HAP-1 (cell line): ENCODE measurements at places on chromosomes 4 and X.

DNA sequence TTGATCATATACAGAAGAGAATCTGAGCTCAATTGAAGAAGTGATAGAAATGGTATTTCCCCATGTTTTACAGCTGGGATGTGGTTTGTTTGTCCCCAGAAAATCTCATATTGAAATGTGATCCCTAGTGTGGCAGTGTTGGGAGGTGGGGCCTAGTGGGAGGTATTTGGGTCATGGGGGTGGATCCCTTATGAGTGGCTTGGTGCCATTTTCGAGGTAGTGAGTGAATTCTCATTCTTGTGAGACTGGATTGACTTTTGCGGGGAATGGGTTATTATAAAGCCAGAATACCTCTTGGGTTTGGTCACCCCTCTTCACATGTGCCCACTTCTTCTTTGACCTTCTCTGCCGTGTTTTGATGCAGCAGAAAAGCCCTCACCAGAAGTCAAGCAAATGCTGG is 29.6 kb upstream of the PAGE1 start:
- DNase-seq = no peak

- peak; percentile 17 for DNase-seq
These were observed 142.1 kb upstream of the FTHL17 start for GRCh38 chrX:31213941-31214340.

DNA sequence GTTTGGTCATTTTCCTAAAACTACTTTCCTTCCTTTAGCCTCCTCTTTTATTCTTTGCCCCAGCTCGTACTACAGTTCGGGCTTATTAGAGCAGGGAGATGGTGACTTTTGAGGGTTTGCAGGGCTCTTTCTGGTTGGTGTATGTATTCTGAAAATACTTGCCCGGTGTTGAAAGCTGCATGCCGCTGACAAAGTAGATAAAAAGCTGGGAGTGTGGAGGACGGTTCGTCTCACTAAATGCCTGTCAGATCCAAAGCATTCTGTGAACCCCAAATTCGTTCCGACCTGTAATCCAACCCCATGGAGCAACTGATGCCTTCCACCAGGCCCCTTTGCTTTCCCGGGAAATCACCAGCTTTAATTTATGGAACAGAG is 19.2 kb downstream of the TRIM2 start:
- peak; percentile 8 for DNase-seq

GRCh38 chr4:24793219-24794005 is 2.0 kb upstream of the SOD3 start:
- no peak for DNase-seq

GRCh38 chr4:157514711-157515110 is 294.2 kb downstream of the GRIA2 start:
- DNase-seq = no peak

GRCh38 chr4:10083861-10084641 is 32.5 kb downstream of the WDR1 start:
- DNase-seq = no peak

- no peak for DNase-seq
These were observed 121.4 kb downstream of the GPAT3 start for GRCh38 chr4:83657336-83657735.

- peak; percentile 33 for DNase-seq
These were observed 157.5 kb upstream of the ITM2A start for GRCh38 chrX:79524642-79525041.

DNA sequence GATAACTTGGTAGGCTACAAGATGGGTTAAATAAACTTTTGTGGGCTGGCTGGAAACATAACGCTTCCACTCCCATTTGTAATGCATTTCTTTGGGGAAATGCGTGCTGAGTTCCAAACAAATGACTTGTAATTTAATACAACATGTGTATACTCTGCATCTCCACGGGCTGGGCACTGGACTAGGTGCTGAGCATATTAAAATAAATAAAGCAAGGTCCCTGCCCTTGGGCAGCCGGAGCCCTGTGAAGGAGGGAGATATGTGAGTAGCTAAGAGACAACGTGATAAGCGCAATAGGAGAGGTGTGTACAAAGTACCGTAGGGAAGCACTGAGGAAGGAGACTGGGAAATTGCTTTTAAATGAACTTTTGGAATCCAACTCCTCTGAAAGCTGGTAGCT is 147.2 kb upstream of the RBPJ start:
- DNase-seq = no peak

- no peak for DNase-seq
These were observed 7.8 kb downstream of the GATB start for GRCh38 chr4:151753056-151753455.

- no peak for DNase-seq
These were observed 58.2 kb upstream of the GPC4 start for GRCh38 chrX:133473451-133473850.

- DNase-seq = no peak
These were observed 141.6 kb downstream of the IL1RAPL2 start for GRCh38 chrX:104707572-104707971.

DNA sequence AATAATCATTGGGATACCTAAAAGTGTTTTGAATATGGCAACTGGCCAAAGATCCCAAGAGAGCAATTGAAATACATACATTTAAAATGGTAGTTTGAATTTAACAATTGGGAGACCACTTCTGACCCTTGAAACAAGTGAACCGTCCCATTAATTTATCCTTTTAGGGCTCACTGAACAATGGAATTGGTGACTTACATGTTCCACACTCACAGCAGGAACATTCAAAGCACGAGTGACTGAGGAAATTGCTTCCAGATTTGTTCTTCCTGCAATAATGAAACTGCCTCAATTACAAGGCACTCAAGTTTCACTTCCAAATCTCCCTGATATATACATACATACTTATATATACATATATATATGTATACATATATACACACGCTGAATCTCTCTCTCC is 20.6 kb downstream of the SLC39A8 start:
- DNase-seq = no peak

GRCh38 chrX:55451626-55451989 is 319 bp upstream of the MAGEH1 start:
- no peak for DNase-seq

- DNase-seq = no peak
These were observed 33.9 kb upstream of the SLC7A11 start for GRCh38 chr4:138275963-138276621.

- peak; percentile 81 for DNase-seq
These were observed 4.3 kb downstream of the PNCK start for GRCh38 chrX:153669174-153669890.

DNA sequence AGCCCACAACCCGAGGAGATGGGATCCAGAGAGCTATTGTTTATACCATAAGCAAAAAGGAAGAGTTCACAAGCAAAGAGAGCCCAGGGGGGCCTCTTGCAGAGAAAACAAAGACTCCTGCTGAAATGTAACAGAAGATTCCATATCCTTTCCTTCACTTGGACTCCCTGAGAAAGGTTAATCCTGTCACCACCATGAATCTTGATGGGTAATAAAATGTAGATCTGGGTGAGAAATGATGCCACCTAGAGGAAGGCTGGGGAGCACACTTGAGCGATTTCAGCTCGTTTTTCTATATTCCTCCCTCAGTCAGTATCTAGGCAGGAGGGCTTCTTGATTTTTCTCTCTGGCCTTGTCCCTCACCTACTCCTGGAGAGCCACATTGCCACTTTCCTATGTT is 10.2 kb upstream of the KCNE5 start:
- peak; percentile 39 for DNase-seq

- no peak for DNase-seq
These were observed 67.0 kb downstream of the SLC7A11 start for GRCh38 chr4:138174981-138175794.

DNA sequence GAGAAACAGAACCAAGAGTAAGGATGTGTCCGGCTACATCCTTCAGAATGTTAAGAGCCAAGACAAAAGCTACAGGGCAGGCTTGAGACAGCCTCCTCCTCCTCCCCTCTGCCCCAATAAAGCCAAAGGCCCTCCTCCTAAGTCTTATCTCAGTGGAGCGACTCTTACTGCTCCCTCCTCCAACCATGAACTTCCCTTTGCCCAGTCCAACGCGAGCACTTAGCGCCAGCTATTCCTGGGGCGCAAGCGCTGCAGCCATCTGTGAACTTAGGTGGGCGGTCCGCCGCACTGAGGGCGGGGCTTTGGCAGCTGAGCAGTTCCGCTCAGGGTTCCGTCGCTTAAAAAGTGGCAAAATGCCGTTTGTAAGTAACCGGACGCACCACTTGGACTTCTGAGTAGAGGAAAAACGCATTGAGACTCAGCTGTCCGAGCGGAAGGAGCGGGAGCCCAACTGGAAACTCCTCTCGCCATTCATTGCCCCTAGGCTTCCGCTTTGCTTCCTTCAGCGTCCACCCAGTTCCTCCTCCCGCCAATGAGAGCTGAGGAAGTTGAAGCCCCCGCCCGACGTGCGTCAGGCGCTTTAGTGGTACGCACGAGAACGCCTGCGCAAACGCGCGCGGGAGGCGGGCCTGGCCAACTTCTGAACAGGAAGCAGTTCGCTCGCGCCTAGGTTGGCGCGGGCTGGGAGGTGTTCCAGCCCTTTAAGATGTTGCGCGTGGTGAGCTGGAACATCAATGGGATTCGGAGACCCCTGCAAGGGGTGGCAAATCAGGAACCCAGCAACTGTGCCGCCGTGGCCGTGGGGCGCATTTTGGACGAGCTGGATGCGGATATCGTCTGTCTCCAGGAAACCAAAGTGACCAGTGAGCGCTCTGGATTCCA is at the start of gene APEX2:
Gene APEX2 (plus strand): TSS at position 647 of the 882 bp plus-strand sequence. CDS start 60 bp downstream, at position 707.
- DNase-seq = peak; percentile 90

DNA sequence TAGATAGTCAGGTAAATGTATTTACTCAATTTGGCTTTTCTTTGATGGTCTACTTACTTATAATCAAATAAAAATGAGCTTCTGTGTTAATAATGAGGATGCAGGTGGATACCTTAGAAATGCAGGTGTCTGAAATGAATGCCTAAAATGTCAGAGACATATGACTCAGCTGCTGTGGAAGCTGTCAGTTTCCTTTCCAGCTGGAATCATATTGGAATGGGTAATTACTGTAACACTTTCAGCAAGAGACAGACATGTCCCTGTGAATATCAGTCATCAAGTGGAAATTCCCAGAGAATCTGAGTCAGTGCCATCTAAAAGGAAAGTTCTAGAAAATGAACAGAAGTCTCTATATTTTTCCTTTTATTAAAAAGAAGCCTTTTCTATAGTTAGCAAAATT is 783.0 kb upstream of the AADAT start:
- DNase-seq = no peak

- DNase-seq = peak; percentile 91
These were observed 9.0 kb upstream of the PITX2 start for GRCh38 chr4:110631584-110632505.

GRCh38 chr4:56655209-56655626 is 25.9 kb downstream of the HOPX start:
- DNase-seq = peak; percentile 54

DNA sequence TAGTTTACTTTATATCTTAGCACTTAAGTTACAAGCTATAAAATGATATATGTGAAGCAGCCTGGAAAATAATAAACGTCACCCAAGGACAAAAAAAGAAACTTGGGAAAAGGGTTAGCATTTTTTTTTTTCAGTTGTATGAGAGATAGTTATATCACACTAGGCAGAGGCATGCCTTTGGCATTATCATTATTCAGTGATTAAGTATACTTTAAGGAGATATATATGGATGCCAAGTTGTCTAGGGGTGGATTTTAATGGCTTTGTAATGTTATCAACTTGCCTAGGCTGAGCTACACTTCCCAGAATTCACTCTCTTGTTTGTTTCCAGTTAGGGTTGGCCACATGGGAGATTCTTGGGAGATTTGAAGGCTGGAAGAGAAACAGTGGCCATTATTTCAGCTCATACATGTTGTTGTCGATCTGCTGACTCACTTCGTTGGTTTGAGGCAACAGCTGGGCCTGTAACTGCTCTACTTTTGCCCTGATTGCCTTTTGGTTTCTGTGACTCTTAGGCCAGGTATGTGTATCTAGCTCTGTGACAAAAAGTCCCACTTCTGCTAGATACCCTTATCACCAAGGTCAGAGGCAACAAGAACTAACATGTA is 11.5 kb upstream of the SRPX start:
- DNase-seq = no peak

GRCh38 chrX:1581132-1581531 is 10.3 kb upstream of the AKAP17A start:
- peak; percentile 84 for DNase-seq

GRCh38 chr4:21827575-21827974 is 121.0 kb downstream of the KCNIP4 start:
- DNase-seq = no peak

GRCh38 chr4:118834070-118834469 is 1.9 kb downstream of the SEC24D start:
- DNase-seq = no peak

DNA sequence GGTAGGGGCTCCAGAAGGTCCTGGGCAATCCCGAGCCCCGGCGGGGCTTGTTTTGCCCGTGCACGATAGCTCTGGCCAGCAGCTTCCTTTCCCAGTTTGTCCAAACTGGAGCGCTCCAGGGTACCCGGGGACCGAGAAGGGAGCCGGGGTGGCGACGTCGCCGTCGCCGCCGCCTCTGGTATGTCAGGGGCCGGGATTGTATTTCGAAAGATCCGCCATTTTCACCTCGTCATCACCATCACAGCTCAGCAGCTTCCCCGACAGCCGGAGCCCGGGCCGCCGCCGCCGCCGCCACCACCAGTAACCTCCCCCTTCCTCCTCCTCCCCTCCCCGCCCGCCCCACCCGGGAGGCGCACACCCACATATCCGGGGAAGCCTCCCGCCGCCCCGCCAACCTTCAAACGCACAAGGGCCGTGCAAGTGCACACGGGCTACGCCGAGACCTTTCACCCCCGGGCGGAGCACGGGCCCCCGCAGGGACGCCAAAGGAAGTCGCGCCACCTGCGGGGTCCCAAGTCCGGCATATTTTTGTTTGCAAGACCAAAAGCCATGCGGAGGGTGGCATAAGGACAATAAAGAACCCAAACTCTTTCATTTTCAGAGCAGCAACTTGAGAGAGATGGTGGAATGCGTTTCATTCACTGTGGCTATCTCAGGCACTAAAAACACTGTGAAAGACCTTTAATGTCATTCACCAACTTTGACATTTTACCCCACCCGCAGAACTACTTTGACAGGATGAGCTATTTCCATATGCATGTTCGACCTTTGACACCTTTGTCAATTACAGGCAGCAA is at the start of gene LIN54:
Gene LIN54 (minus strand): TSS at position 302 of the 797 bp plus-strand sequence. CDS start 25,979 bp downstream, outside the sequence.
- peak; percentile 37 for DNase-seq

GRCh38 chrX:10110984-10111363 is 45.8 kb upstream of the CLCN4 start:
- DNase-seq = no peak

GRCh38 chrX:123153846-123154335 is 30.2 kb upstream of the GRIA3 start:
- no peak for DNase-seq

- no peak for DNase-seq
These were observed 682.0 kb downstream of the KCTD8 start for GRCh38 chr4:43766648-43767047.

- no peak for DNase-seq
These were observed 19.1 kb downstream of the NOP14 start for GRCh38 chr4:2944091-2944482.

- no peak for DNase-seq
These were observed 160.6 kb upstream of the STS start for GRCh38 chrX:6986915-6987314.

DNA sequence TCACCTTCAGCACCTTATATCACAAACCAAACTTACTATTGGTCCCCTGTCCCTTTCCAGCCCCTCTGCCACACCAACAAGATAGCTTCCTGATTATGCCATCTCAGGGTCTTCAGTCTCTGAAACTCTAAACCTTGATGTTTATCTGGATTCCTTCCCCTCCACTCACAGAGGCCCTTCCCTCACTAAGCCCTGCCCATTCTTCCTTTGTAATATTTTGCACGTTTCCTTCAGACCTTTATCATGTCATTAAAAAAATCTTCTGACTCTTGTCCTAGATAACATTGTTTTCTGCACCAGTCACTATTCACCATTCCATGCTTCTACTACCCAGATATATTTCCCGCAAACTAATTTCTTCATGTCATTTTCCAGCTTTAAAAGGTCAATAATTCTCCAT is 17.7 kb upstream of the CEP135 start:
- no peak for DNase-seq
